ENCODE measurements at places on chromosomes 16 and 17.

DNA sequence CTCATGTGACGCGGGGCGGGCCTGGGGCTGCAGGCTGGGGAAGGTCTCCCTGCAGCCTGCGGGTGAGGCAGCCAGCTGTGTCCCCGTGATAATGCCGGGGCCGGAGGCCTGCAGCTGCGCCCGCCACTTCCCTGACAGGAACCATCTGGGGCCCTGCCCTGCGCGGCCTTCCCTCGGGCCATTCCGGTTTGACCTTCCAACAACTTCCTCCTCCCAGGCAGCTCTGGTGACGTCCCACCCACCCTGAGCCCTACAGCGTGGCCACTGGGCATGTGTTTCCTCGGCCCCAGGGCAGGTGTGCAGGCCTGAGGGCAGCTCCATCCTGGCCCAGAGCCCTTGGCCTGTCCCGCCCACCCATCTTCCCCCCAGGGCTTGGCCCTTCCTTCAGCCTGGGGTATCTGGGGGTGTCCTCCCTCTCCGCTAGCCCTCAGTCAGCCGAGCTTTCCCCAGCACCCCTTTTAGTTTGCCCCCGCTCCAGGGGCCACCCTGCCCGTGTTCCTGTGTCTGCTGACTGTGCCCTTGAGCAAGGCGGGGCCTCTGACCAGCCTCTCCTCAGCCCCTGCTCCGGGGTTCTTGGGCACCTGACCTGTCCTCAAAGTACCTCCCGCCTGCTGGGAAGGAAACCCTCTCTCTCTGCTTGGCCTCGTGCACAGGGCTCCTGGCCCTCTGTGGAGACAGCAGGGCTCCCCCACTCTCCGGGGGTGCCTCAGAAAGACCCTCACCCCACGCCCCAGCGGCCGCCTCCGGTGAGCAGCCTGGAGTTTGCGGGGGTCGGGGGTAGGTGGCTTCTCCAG is at the start of gene CBFA2T3:
Gene CBFA2T3, minus strand, starts transcription at position 190 of the 794 bp plus-strand sequence. CDS start 400 bp downstream, outside the sequence.
- DNase-seq: no peak

- DNase-seq: no peak
Observed at GRCh38 chr16:54847609-54848008, 83.1 kb upstream of the IRX5 start.

DNA sequence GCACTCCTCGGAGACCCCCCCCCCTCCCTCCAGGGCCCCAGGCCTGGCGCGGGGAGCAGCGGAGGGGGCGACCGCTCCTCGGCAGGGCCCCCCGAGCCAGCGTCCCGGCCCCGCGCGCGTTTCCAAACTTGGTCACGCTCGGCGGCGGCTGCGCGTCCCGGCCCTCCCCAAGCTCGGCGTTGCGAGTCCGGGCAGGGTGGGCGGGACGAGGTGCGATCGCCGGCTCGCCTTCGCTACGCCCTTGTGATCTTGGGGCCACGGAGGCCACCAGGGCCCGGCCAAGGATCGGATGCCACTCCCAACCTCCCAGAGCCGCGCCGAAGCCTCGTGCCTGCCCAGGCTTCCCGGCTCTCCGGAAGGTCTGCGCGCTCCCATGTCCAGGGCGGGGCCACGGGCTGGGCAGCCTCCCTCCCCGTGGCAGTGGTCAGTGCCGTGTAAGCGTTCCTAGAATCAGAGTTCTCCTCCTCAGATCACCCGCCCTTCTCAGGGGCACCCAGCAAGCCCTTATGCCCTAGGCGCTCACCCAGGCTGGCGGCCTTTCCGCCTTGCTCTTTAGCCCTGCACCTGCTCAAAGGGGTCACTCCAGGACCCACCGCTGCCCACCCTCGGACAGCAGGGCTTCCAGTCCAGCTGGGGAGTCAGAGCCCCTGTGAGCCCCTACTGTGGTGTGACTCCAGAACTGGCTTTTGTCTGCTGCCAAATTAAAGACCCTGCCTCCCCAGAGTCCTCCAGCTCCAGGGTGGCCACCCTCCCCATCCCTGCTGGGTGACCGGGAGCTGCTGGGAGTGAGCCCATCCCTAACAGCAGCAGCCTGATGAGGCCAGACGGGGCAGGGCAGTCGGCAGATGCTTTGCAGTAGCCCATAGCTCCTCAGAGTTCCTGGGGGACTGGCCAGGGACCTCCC is 12.2 kb upstream of the MRPS23 start:
- DNase-seq: no peak

DNA sequence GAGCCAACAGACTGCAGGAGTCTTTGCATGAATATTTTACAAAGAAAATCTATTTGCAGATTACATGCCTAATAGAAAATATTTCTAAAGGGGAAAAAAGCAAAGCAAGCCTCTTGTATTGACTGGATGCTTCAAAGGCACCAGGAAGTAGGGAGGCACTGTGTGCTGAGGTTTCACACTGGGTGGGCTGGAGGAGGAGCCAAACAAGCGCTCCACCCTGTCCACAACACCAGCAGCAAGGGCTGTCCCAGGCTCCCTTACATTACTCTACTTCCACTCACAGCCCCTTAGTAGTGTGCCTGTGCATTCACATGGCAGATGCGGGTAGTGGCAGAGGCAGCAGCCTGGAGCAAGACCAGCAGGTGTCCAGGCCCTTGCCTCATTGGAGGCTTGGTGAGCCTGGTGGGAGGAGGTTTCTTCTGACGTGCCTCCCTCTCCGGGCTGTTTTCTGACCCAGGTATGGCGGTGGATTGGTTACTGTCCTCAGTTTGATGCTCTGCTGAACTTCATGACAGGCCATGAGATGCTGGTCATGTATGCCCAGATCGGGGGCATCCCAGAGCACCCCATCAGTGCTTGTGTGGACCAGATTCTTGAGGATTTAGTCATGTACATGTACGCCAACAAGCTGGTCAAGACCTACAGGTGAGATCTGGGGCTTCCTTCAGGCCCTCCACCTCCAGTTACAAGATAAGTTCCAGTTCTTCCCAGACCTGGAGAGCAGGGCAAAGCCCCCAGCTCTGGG is 7.0 kb upstream of the CCNF start:
- DNase-seq: no peak

DNA sequence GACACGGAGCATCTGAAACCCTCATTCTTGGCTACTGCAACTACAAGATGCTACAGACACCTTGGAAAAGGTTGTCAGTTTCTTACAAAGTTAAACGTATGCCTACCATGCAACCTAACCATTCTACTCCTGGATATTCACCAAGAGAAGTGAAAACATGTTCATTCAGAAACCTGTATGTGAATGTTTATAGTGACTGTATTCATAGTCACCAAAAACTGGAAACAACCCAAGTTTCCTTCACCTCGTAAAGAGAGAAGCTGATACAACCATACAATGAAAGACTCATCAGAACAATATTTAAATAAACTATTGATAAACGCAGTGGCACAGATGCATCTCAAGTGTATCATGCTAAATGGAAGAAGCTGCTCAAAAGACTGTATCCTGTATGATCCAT is 55.4 kb upstream of the CHMP6 start:
- no peak for DNase-seq

DNA sequence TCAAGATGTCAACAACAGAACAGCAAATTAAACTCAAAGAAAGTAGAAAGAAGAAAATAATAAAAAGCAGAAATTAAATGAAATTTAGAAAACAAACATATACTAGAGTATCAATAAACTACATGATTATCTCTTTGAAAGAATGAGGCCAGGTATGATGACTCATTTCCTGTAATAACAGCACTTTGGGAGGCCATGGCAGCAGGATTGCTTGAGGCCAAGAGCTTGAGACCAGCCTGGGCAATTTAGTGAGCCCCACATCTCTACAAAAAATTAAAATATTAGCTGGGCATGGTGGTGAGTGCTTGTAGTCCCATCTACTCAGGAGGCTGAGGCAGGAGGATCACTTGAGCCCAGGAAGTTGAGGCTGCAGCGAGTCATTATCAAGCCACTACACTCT is 232.5 kb downstream of the RAB11FIP4 start:
- DNase-seq: no peak

DNA sequence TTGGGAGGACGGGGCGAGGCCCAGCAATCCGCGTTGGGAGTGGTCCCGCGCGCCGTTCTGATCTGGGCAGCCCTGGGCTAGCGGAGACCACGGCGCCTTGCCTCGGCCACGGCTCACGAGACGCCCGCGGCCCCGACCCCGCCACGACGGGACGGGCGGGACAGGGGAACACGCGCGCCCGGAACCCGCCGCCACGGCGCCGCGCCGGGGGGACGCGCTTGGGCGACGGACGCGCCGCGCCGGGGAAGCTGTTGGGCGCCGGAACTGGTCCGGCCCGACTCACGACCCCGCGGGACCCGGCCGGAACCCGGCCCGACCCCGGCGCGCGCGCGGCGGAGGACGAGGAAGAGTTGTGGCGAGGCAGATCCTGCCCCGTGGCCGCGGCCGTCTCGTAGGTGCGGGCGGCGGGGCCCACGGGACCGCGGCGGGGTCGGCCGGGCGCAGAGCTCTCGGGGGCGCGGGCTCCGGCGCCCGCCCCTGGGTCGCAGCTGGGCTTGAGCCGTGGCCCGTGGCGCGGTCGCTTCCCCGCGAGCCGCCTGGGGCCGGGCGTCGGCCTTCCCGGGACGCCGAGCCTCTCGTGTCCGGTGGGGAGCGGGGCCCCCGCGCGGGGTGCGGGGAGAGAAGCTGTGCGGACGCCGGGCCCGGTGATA is at the start of gene ACSF3:
Gene ACSF3, plus strand, starts transcription at position 251 of the 650 bp plus-strand sequence. CDS start 6,830 bp downstream, outside the sequence.
- peak; percentile 12 for DNase-seq

- peak; percentile 37 for DNase-seq
Observed at GRCh38 chr17:50087246-50087911, 7.8 kb upstream of the PDK2 start.

GRCh38 chr17:9658593-9659211 is 13.4 kb downstream of the USP43 start:
- DNase-seq: peak; percentile 96

DNA sequence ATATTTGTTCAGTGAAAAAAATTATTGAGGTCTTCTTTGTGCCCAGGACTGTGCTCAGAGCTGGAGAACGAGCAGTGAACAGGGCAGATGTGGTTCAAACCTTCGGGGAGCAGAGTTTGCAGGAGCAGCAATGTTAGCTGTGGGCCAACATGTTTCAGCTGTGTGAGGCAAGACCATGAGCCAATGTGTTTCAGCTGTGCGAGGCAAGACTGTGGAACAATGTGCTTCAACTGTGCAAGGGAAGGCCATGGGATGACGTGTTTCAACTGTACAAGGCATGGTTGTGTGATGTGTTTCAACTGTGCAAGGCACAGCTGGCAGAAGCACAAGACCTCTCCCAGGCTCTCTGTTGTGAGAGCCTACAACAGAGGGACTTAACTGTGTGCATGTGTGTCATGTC is 35.2 kb upstream of the SDK2 start:
- no peak for DNase-seq

GRCh38 chr16:89384282-89384681 is 106.1 kb downstream of the ANKRD11 start:
- no peak for DNase-seq

DNA sequence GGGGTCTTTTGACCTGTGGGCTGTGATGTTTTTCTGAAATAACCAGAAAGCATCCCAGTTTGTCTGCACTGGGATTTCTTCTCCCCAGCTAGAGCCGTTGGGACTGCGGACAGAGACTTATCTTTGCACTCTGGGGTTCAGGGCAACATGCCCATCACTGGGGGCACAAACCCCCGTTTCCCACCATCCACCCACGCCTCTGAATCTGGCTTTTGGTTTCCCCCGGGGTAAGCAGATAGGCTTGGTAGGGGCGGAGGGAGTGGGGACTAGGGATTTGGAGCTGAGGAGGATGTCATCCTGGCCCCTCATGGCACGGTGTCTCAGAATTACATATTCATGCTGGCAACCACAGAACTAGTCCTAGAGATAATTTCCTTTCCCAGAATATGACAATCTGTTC is 68.6 kb downstream of the CCDC182 start:
- no peak for DNase-seq

DNA sequence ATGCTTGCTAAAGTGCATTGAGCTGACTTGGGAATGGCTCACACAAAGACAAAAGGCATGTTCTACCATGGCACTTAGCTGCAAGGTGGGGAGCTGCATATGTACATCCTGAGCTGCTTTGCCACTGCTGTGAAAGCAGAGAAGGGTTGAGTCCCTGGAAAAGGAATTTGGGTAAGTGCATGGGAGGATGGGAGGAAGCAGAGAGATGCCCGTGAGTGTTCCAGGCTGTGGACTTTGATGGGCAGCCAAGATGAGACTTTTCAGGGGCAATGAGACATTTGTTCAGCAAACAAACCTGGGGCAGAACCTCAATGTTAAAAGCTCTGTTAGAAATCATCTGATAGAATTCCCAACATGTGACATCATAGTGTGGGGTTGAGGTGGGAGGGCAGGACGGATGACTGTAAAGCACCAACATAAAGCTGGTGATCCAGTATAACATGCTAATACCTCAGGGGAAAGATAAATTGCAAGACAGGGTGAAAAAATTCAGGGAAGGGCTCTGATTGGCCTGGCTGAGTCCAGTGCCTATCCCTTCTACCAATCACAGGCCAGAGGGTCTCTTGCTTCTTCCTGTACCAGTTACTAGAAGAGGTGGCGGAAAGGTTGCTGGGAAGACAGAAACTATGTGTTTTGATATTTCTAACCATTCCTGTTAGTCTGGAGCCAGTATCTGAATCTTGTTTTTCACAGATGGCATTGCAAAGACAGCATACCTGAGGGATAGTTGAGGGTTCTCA is 163.2 kb downstream of the UTP18 start:
- no peak for DNase-seq

GRCh38 chr17:78034429-78035091 is 76.1 kb downstream of the TNRC6C start:
- DNase-seq: no peak

GRCh38 chr16:15041271-15042004 is 14.4 kb downstream of the NTAN1 start:
- no peak for DNase-seq

DNA sequence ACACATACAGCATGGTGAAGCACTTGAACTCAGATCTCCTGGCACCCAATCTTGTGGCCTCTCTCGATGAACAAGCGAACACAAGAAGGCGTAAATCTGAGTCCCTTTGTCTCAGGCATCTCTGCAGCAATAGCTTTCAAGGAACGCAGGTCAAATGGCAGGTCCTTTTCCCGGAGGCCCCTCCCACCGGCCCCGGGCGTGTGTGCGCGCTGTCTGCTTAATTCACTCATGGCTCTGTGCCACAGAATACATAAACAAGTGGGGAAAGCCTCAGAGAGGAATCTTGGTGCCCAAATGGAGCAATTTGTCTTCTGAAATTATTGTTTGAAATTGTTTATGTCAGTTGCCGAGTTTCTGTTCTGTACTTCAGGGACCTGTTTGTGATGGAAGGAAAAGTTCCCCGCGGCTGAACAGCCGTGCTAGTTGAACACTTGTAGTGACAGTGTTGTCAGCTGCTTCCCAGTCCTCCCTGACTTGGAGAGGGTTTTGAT is 14.8 kb downstream of the MYOCD start:
- no peak for DNase-seq

DNA sequence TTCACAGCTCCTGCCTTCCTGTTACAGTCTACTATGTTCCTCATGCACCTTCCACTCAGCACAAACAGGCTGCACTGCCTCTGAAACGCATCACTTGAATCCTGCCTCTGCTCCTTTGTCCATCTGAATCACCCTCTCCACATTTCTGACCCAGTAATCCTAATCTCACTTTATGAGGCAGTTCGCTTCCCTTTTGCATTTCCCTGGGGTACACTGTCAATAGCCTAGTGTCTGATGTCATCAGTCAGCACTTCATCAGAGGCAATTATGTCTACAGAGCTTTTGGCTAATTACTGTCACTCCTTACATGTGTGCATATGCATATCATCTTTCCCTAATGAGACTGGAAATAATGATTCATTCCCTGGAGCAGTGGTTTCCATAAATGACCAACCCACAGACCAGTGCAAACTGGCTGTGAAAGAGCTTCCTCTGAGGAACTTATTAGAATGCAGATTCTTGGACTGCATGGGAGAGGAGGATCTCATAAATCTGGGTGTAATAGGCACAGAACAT is 23.6 kb downstream of the CA4 start:
- peak; percentile 15 for DNase-seq

Data from fibroblast of skin of left quadriceps (primary cell).